HCT116 (cell line): ENCODE measurements at places on chromosomes 4 and X. TPM values are rescaled to one million over a fixed set of nuclear protein-coding genes. Genes with fewer than 3 reads are reported as not detected.

Gene KLKB1
- 0.10 TPM for total RNA-seq

Gene SLC30A9
- 67.4 TPM for total RNA-seq

Gene SRPX2
- 2.4 TPM for total RNA-seq

Gene PDGFC
- 9.8 TPM for total RNA-seq

Gene RENBP
- total RNA-seq, result 1.3 TPM

Gene HOPX
- total RNA-seq, result 0.42 TPM

Gene ZNF41
- total RNA-seq, result 7.4 TPM

Gene RELL1
- 30.2 TPM for total RNA-seq

Gene MAGEB2
- 138 TPM for total RNA-seq

Gene PCDH18
- total RNA-seq, result 0.17 TPM

Gene FAM9C
- total RNA-seq, result not detected

Gene HHIP
- total RNA-seq, result not detected

Gene CRMP1
- total RNA-seq, result not detected

Gene SETD7
- 41.6 TPM for total RNA-seq

Gene FAM199X
- 21.1 TPM for total RNA-seq

Gene COX7B2
- total RNA-seq, result not detected

Gene MAOA
- 13.6 TPM for total RNA-seq

Gene EDA
- total RNA-seq, result 5.2 TPM

Gene LEF1
- 0.79 TPM for total RNA-seq

Gene UGT2B11
- not detected for total RNA-seq

Gene NOX1
- total RNA-seq, result not detected

Gene TRPC3
- total RNA-seq, result 0.25 TPM

Gene ERAS
- total RNA-seq, result not detected

Gene GPM6B
- 0.07 TPM for total RNA-seq

Gene EBP
- total RNA-seq, result 93.8 TPM

Gene SPACA5
- not detected for total RNA-seq

Gene TMEM35A
- not detected for total RNA-seq

Gene SPON2
- 1.5 TPM for total RNA-seq

Gene RFC1
- total RNA-seq, result 52.3 TPM

Gene MBNL3
- 4.6 TPM for total RNA-seq

Gene CCDC110
- total RNA-seq, result 2.7 TPM

Gene FOXP3
- total RNA-seq, result 0.15 TPM

Gene KLF8
- total RNA-seq, result 1.2 TPM

Gene CENPE
- total RNA-seq, result 31.3 TPM

Gene TSPAN6
- 25.0 TPM for total RNA-seq

Gene POLN
- total RNA-seq, result 3.1 TPM

Gene RBM10
- total RNA-seq, result 56.9 TPM

Gene CABS1
- total RNA-seq, result not detected

Gene CT47A1
- total RNA-seq, result not detected

Gene TRO
- total RNA-seq, result 0.25 TPM
